HAP-1 (cell line): ENCODE measurements at places on chromosomes 5 and 9.

- DNase-seq: no peak
Observed at GRCh38 chr5:138990986-138991590, 116.0 kb upstream of the LRRTM2 start.

DNA sequence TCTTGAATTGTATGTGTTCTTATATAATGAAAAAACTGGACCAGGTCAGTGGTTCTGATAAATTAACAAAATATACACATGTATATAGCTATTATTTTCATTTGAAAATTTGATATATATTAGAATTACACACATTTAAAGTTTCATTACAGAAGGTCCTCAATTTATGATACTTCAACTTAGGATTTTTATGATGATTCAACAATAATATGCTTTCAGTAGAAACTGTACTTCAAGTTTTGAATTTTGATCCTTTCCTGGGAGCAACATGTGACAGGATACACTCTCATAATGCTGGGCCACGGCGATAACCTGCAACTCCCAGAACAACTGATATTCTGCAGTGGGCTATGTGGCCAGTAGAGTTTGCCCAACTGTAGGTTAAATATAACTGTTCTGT lies 344.7 kb downstream of the TAF11L14 start:
- no peak for DNase-seq

DNA sequence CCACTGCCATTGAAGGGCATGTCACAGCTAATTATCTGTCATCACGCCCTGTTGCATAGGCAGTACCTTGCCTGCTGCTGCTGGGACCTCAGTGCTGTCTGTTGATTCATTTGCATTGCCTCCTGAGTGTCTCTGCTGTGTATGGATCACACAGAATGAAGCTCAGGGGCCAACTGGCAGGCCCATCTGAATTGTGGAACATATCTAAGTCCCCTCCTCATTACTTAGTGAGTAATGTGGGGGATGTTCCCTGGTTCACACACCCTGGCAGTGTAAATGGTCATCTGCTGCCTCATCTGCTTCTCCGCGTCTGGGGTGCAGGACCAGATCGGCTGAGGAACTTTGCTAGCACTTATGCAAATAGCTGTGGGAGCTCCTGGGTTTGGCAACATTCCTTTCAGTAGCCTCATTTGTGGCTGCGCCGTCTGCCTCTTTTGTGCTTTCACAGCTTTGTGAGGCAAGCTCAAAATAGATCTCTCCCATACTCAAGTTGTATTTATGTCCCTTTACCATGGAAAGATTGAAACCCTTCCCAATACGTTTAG lies 25.4 kb downstream of the TYRP1 start:
- DNase-seq: peak; percentile 35

- DNase-seq: no peak
Observed at GRCh38 chr9:69981686-69982445, 61.8 kb upstream of the MAMDC2 start.

- no peak for DNase-seq
Observed at GRCh38 chr9:78354324-78354973, 57.5 kb downstream of the PSAT1 start.

DNA sequence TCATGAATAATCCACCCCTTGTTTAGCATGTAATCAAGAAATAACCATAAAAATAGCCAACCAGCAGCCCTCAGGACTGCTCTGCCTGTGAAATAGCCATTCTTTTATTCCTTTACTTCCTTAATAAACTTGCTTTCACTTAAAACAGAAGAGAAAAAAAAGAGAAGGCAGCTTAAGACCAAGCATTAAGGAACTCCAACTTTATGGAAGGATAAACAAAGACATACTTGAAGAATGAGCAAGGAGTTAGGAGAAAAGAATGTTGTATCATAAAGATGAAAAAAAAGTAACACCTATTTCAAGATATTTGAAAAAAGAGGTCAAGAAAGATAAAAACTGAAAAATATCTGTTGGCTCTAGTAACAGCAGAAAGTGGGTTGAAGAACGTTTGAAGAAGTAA lies 107.6 kb downstream of the RNF180 start:
- DNase-seq: no peak
